Fibroblast of skin of right biceps (primary cell): ENCODE measurements at places on chromosomes 5 and 9.

DNA sequence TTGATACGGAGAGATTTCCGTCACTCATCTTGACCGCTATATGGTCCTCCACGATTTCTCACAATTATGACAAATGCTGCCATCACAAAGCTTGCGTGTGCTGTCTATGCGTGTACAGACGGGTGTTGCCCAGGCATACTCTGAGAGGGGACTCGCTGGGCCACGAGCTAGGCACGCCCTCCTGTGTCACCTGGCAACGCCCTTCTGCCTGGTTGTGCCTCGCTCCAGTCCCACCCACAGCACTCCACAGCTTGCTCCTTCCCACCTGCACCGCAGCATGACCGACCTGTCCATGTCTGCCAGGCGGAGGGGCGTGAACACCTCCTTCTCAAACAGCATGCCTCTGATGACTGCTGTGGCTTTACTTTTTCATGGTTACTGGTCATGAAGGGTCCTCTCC, 55.6 kb downstream of the CAMSAP1 start:
- DNase-seq: no peak

DNA sequence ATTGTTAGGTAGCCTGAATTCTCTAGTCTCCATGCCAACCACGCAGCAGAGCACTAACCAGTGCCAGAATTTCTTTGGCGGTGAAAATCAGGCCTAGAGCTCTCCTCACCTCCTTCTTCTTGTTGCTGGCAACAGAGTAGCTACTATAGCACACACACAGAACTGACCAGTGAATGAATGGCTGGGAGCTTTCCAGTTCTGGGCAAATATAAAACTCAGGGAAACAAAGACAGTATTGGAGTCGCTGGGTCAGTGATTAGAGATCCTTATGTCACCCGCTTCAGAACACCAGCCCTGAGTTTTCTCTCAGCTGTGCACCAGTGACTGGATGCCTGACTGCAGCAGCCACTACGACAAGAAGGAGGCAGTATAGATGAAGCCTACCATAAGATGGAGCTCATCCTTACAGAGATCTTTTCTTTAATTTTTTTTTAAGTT, 26.9 kb upstream of the FEM1C start:
- DNase-seq: no peak

DNA sequence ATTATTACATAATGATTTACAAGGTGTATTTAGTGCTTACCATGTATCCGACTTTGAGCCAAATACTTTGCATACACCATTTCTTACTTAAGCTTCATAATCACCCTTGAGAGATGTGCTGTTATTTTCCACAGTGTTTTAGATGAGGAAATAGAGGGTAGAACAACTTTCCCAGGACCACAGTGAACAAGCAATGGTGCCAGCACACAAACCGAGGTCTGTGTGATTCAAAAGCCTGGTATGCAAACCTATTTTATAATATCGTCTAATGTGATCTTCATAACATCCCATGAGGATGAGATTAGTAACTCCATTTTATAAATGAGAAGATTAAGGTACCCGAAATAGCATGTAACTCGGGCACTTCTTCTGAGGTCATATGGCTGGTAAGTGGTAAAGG, 294.7 kb downstream of the NSG2 start:
- peak; percentile 64 for DNase-seq

DNA sequence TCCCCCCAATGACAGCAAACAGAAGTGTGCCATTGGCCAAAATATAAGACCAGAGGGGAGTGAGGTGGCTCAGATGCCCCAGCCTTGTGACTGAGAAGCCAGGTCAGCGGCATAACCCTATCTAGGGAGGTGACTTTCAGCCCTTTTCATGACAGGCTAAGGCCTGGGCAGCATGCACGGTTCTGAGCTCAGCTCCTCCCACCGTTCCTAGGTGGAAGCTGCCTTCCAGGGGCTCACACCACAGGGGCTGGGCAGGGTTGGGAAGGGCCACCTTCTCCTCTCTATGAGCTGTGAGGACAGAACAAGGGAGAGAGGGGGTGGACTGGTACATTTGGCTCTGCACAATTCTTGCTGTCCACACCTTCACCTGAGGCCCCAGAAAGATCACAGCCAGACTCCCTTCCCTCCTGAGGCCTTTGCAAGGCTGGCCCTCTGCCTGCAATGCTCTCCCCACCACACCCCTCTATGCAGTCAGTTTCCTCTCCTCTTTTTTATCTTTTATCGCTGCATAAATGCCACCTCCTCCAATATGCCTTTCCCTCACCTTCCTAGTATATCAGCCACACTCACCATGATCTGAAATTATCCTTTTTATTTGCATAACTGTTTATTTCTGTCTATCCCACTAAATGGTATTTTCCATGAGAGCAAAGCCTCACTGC, 5.1 kb upstream of the EGR1 start:
- no peak for DNase-seq

GRCh38 chr5:134902071-134902801, 2.7 kb upstream of the PCBD2 start:
- DNase-seq: peak; percentile 28

DNA sequence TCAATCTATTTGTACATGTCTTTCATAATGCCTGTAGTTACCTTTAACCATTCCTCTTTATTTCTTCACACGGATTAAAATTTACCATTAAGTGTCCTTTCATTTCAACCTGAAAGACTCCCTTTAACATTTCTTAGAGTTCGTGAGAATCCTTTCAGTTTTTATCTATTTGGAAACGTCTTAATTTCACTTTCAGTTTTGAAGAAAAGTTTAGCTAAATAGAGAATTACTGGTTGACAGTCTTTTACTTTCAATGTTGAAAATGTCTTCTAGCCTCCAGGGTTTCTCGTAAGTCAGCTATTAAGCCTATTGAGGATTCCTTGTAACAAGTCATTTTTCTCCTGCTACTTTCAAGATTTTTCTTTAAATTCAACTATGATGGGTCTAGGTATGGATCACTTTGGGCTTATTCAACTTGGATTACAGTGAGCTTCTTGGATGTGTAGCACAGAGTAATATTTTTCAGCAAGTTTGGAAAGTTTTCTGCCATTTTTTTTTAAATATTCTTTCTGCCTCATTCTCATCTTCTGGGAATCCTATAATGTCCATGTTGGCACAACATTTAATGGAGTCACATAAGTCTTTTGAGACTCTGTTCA, 48.5 kb downstream of the RFX3 start:
- DNase-seq: no peak

DNA sequence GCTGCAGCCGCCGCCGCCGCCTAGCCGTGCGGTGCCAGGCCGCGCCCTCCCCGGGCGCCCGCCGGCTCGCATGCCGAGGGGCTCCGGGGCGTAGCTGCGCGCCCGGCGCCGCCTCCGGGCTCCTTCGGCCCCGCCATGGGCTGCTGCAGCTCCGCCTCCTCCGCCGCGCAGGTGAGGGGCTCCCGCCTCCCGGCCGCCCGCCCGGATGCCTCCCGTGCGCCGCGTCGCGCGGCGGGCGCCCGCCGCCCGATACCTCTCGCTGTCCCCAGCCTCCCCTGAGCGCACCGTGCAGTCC, 230 bp downstream of the SLC44A1 start:
- DNase-seq: no peak

GRCh38 chr9:27179245-27179865, 70.3 kb downstream of the TEK start:
- DNase-seq: no peak

DNA sequence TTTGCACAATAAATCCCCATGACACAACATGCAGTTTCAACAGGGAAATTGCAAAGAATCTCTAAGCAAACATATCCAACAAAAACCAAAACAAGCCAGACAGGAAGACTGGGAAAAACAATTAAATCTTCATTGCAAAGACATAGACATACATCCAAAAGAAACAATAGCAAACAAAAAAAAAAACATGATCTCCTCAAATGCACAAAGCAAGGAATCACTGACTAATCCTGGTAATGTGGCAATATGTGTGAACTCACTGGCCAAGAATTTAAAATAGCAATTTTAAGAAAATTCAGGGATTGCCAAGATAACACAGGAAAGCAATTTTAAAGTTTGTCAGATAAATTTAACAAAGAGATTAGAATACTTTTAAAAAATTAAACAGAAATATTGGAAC, 520.1 kb upstream of the SMC2 start:
- DNase-seq: no peak

GRCh38 chr9:133421615-133422542, at the start of gene ADAMTS13:
Gene ADAMTS13, plus strand, starts transcription at chr9:133422367. Its CDS starts 77 bp downstream, at chr9:133422444.
- DNase-seq: no peak

DNA sequence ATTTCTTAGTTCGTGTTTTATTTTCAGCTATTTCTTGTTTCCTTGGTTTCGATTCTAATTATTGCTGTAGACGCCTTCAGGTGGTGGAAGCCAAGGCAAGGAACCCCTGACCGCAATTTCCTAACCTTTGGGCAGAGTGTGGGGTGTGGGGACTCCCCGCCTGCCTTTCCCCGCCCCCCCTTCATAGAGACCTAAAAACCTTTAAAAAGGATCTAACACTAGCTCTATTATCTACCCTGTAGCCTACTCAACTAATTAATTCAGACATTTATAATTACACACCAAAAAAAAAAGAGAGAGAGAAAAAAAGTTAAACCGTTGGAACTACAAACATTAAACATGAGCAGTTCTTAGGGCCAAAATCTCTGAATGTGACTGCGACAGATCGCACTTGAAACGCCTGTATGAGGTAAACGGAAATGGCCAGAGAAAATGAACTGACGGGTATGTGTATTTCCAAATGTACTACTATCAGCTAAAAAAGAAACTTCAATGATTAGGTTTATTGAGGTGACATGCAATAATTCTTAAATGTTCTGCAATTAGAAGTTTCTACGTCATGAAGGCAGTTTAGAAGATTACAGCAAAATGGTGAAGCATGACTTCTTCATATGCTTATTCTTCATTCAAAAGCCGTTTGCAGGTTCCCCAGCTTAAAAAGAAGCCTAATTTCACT, 19.0 kb upstream of the FER start:
- no peak for DNase-seq

- no peak for DNase-seq
Measured at GRCh38 chr5:62621280-62621679, 42.7 kb downstream of the LRRC70 start.
